ENCODE measurements at places on chromosomes 1 and 21.

DNA sequence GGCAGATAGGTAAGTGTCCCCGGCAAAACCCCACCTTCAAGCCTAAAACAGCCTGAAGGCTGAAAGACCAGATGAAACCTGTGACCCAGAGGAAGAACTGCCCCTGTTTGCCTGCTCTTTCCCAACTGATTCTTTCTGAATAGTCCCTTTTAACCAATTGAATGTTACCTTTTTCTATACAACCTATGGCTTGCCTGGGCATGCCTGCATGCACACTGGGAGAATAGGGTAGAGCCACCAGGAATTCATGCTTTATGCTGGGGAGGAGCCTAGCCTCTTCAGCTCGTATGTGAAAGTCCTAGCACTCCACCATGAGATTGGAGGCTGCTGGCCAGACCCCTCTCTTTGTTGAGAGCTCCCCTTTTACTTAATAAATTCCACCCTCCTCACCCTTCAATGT is 340.0 kb downstream of the PTBP2 start:
- DNase-seq, result no peak

GRCh38 chr1:160083968-160084770 is 2.8 kb downstream of the KCNJ9 start:
- peak; percentile 49 for DNase-seq

DNA sequence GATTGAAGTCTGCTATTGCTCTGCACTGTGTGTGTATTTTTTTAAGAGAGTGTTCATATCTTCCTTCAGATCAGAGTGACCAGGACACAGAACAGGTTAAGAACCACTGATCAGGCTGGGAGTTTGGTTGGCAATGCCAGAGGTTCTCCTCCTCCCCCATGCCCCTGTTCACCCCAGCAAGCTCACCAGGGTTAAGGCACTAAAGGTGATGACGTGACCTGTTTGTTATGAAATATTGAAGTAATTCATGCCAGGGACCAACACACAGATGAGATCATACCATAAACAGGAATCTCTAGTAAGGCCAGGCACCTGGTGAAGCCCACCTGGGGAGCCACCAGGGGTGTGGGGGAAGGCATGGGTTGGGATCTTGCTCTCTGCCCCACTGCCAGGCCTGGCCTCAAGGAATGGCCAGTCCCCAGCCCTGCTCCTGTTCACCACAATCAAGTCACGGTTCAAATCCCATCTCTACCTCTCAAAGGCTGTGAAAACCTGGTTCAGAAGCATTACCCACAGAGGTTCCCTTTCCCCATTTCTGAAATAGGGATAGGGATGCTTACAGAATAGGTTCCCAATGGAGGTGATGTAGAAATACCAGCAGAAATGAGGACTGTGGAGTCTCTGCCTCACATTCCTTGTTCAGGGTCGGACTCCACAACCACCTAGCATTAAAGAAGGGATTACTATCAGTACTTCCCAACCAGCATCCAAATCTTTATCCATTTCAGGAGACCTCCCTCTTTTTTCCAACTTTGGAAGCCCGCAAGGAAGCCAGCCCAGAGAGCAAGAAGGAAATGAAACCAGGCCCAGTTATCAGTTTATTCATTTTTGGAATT is 2.4 kb downstream of the ID3 start:
- DNase-seq, result no peak

DNA sequence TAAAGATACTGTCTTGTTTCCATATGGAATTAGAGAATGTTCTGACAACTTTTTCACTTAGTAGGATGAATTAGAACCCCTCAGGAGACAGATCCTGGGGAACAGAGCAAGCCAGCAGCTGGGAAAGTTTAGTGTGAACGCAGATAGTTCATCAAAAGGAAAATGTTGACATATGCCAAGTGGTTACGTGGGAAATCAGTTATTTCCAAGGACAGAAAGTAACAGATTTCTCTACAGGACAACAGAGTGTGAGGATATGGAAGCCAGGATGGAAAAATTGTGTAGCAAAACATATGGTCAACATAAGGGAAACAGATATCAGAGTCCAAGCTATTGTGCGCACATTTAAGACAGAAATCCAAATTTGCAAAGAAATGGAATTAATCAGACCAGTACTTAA is 419.5 kb downstream of the LRRIQ3 start:
- no peak for DNase-seq

DNA sequence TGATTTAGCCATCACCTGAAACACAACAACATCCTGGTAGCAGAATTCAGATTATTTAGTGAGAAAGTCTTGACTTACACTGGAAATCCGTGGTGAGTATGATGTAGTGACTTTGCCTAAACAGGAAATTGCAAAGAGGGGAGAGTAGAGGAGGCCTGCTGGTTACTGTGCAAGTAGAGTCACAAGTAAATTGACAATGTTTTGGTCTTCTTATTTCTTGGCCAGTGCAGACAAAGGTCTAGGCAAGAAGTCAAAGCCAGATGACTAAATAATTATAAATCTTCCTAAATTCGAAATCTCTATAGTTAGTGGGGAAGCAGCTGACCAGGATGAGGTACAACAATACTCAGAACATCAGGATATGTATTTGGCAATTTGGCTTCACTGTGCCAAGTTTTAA is 159.5 kb upstream of the KCTD3 start:
- DNase-seq, result no peak

DNA sequence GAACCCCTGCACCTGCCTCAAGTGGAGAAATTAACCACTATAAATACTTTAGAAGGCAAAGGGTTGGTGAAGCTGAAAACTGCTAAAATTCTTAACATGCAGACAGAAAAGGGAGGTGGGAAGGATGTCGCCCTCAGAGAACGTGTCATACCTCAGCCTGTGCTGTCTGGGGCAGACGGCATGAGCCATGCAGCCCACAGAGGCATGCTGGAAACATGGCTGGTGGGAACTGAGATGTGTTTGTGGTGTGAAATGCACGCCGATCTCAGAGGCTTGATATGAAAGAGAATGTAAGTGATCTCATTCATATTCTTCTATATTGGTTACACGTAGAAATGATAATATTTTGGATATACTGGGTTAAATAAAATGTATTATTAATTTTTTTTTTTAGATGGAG is 16.3 kb downstream of the AGPAT3 start:
- DNase-seq, result no peak

DNA sequence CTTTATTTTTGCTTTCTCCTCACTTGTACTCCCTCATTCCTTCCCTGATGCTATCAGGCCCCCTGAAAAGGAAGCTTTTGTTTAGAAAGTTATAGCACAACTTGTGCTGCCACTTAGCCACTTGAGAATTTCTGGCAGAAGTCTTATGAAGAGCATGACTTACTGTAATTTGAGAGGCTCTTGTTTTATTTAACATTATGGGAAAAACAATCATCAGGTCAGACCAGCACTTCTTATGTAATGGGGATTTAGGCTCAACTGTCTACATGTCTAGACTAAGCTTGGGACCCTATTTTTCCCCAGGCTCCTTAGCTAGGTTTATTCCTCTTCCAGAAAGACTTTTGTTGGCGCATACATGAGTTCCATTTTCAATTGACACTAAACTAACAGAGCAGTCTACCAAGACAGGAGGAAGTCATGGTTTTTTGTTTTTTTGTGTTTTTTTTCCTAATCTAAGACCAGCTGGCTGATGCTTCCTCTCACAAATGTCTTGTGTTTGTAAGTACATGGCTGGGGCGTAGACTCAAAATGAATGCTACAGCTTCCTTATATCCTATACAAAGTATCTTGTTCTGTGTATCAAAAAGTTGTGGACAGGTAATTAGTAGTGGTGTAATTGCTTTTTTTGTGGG is 31.5 kb downstream of the TNFSF4 start:
- no peak for DNase-seq

- DNase-seq, result no peak
These were observed at the start of gene BACE2 for GRCh38 chr21:41167348-41168342. TSS of gene BACE2 (plus strand) at chr21:41168160. CDS start at chr21:41168264, 104 bp downstream.

DNA sequence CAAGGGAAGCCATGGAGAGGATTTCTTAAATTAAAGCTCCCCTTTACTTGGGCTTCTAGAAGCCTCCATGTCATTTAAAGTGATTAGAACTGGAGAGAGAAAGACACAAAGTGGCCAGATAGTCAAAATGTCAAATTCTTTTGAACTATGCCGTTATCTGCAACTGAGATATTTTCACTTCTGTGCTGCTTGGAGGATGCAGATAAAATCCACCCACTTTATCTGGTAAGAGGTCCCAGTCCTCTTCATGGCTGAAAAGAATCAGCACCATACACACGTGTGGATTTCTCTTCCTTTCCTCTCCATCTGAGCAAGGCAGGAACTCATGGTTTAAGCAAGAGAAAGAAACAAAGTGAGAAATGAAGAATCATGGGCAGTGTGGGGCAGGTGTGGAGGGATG is 276.9 kb upstream of the RUNX1 start:
- DNase-seq, result no peak

DNA sequence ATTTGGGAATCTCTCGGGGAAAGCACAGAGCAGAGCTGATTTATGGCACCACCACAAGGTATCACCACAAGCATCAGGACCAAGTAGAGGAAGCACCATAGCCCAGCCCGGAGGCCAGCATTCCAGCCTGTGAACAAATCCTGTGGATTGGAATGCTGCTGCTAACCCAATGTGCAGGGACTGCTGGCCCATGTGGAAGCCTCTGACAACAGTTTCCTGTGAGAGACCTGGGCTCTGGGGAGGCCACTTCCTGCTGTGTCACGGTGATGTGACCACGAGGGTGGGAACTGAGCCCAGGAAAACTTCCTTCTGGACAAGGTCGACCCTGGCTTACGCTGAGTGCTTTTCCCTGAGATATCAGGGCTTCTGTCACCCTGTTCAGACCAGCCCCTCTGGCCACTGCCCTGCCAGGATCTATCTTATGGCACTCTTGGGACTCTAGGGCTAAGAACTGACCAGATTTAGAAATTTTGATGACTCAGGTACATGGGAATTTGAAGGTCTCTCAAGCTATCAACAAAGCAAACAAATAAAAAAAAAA is 88.3 kb upstream of the NGF start:
- DNase-seq, result no peak

GRCh38 chr1:219834314-219834917 is 93.9 kb downstream of the SLC30A10 start:
- DNase-seq, result no peak

DNA sequence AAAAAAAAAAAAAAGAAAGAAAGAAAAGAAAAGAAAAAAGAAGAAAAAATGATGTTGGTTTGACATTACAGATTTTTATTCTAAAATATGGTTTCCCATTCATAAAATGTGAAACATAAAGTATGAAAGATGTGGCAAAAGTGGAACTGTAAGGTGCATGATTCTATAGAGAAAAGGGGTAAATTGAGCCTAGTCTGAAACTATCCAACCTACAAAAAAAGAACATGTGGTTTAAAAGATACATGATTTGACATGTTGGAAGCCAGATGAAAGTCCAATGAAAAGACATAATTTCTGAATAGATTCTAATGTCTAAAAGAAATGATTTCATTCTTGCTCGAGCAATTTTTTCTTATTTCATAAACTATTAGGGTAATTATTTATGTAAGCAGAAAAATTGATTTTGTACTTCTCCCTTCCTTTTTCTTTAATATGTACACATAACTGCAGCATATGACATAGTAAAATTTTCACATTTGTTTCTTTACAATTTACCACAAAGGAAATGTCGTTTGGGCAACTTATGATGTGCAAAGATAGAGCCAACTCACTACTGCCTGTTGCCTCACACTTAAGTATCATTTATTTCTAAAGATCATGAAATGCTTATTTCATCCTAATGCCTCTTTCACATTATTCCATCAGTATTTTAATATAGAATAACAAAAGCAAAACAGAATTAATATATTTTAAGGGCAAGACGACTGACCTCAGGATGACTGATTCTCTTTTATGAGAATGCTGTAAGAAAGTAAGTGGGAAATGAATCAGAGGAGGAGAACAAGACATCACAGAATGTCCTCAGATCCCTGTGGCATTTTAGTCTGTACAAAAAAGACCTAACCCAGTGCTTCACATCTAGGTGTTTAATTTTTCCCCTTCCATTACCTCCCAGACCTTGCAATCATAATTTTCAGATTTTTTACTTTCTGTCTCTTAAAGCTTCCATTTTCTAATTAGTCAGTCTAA is 165.8 kb upstream of the HMCN1 start:
- DNase-seq, result no peak

GRCh38 chr1:87872189-87872588 is 543.5 kb downstream of the LMO4 start:
- no peak for DNase-seq

DNA sequence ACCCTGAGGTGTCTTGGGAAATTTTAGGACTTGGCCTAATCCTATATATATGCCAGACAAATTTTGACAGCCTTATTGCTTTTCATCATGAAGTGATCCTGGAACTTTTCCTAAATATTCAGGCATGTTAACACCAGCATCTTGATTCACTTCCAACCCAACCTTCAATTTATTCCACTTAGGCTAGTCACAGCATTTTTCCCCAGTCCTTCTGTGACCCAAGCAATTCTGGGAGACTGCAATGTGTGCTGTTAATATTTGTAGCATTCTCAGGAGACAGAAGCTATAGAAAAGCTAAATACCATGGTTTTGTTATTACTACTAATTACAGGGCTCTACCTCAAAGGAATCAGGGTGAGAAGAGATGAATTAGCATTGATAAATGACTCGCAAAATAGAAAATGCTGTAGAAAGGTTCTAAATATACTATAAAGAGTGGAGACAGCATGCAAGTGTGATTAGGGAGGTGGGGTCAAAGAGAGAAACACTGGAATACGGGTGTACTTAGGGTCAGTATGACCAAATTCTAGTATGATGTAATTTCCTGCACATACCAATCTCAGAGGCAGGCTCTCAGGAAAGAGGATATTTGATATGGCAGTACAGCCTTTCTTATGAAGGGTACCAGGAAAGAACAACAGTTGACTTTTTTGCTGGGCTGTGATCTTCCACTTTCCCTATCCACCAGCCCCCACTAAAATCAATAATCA is 29.1 kb downstream of the PRRX1 start:
- no peak for DNase-seq

GRCh38 chr1:244139655-244140054 is 88.6 kb downstream of the ZBTB18 start:
- no peak for DNase-seq

- DNase-seq, result no peak
These were observed 113.1 kb downstream of the FGGY start for GRCh38 chr1:59409986-59410385.

DNA sequence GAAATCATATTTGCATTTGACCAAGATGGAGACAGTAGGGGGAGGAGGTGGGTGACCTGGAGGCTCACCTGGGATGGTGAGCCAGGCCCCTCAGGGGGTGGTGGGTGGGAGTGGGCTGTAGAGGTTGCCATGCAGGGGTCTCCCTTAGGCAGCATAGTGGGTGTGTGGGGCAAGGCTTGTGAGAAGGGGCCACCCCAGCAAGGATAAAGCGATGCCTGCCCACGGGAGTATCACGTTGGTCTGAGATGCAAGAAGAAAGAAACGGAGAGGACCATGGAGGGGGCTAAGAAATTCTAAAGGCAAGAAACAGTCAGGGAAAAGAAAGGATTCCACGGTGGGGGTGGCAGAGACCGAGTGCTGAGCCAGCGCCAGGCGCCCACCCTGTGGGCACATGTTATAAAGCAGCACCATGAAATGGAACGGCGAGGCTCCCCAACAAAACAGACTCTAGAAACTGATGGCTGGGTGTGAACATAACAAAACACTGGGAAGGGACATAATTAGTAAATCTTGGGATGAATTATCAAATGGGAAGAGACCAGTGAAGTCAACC is 11.7 kb upstream of the C2CD2 start:
- DNase-seq, result no peak

- DNase-seq, result no peak
These were observed 88.4 kb downstream of the PROX1 start for GRCh38 chr1:214075999-214076707.

GRCh38 chr1:21761052-21761451 is 21.9 kb downstream of the USP48 start:
- DNase-seq, result no peak

All from stimulated activated CD8-positive, alpha-beta memory T cell treated with anti-CD3 and anti-CD28 coated beads, Interleukin-15, amount 100 ng/mL, for 4 hours (primary cell).